ENCODE measurements at places on chromosomes 2 and 18.

- no peak for DNase-seq
These were observed 25.2 kb upstream of the HPCAL1 start for GRCh38 chr2:10277293-10278028.

DNA sequence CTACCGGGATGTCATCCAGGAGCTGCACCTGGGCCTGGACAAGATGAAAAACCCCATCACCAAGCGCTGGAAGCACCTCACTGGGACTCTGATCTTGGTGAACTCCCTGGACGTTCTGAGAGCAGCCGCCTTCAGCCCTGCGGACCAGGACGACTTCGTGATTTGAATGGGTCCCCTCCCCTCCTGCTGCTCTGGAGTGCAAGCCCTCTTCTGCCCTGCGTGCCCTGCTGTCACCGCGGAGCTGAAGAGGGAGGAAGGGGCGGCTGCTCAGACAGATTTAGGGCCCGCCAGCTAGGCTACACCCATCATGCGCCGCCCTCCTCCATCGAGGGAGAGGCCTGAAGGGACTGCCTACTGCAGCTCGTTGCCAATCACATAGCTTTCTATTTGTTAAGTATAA is 101.8 kb downstream of the SH3BP4 start:
- no peak for DNase-seq

DNA sequence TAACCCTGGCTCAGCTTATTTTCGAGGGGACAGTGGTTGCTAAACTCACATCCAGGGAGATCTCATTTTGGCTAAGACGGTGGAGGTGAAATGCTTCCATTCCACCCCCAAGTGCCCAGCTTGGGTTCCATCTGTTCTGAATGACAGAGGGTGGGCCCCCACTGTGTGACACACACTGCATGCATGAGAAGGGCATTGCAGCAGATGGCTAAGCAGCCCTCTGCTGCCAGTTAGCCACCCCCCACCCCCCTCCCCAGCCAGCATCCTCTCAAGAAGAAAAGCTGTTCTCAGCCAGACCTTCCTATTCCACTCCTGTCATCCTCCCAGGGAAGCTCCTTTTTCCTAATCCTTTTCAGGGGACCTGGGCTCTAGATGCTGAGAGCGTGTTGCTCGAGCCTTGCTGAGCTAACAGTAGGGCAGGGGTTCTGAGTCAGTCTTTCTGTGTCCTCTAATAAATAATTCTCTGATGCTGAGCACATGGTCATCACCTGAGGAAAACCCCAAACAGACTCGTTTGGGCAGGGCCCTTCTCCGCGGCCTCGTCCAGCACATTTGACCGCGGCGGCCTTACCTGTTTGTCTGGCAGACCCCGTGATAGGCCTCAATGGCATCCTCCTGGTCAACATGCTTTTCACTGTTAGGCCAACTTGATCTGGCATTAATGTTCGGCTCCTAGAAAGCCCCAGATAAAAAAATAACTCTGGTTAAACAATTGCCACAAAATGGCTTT is 49.5 kb upstream of the ACAA2 start:
- DNase-seq, result no peak

DNA sequence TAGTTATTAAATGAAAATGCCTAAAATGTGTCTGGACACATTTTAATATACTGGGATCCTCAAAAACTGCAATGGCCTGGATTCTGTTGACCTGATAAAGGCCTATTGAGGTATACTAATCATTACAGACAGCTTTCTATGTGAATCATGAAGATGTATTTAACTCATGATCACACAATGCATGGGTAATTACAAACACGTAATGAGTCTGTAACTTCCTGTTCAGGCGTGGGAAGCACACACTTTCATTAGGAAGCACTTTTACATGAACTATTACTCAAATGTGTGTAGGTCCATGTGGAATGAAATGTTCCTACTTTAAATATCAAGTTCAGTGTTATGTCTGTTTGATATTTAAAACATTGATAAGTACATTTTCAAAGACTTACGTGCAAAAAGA is 108.7 kb downstream of the NCKAP5 start:
- no peak for DNase-seq

GRCh38 chr18:44937960-44938719 is 257.5 kb downstream of the SETBP1 start:
- DNase-seq, result no peak

DNA sequence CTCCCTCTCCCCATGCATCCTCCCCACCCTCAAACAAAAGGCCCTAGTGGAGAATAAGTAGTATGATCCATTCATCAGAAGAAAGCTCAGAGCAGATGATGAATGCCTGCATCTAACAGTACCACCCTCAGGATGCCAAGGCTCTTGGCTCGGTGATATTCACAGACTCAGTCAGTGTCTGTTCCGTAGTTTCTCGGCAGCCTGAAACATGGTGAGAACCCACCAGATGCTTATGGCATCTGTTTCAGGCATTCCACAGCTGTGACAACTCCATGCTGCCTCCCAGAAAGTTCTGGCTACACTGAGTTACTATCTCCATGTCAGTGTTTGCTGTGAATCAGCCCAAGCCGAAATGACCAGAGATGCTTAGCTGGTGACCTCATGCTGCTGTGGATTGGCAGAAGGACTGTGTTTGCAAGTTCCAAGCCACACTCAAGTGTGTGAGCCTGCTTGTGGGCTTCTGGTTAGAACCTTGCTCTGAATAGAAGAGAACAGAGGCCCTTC is 83.9 kb downstream of the WDSUB1 start:
- DNase-seq, result no peak

GRCh38 chr2:146523196-146523595 is 1321.6 kb upstream of the ACVR2A start:
- DNase-seq, result no peak

- DNase-seq, result no peak
These were observed 806.5 kb downstream of the TDRD15 start for GRCh38 chr2:21930226-21930625.

GRCh38 chr2:46794693-46795317 is 120.8 kb downstream of the MCFD2 start:
- no peak for DNase-seq

DNA sequence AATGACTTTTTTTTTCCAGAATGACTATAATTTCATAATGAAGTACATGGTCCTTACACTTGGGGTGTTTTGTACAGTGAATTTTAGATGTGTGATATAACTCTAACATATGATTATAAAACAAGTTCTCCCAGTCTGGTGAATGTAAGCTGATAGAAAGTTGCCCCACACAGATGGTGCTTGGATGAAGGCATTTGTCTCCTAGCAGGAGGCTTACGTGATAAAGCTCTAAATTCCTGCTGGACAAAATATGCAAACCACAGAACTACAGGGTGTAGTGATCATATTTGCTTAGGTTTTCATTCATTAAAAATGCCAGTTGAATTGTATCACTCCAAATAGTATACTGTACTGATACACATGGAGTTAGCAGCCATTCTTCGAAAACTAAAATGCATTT is 85.5 kb downstream of the DSC3 start:
- DNase-seq, result no peak

- DNase-seq, result no peak
These were observed 6.8 kb upstream of the SNED1 start for GRCh38 chr2:240991378-240992263.

DNA sequence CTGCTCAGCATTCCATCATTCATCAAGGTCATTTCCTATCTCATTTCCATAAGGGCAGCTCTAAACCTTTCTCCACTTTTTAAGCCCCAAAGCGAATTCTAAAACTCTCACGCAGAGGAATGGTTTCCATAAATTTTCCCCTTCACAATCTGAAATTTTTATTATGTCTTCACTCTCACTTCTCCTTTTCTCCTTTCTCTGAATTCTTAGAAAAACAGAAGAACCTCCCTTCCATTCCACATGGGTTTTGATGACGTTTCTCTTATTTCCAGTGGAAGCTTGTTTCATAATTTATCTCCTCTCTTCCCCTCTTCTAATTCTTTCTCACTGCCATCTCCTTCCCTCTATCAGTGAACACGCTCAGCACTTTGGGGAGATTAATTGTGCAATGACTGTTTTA is 97.3 kb downstream of the SPATS2L start:
- no peak for DNase-seq

GRCh38 chr18:55302167-55302833 is 285.7 kb downstream of the TCF4 start:
- no peak for DNase-seq

DNA sequence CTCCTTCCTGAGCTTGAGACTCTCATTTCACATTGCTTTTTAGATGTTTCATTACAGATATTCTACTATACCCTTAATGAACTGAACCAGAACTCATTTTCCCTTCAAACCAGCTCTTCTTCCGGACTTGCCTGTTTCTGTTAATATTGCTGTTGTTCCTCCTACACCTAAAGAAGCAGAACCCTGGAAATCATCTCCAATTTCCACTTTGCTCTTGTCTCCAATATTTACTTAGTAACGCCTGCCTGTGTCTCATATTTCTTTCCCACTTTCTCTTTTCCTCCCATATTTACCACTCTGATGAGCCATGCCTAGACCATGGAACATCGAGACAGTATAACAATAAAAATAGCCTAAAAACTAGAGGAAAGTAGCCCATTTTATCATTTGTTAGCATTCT is 17.9 kb upstream of the GMCL1 start:
- no peak for DNase-seq

DNA sequence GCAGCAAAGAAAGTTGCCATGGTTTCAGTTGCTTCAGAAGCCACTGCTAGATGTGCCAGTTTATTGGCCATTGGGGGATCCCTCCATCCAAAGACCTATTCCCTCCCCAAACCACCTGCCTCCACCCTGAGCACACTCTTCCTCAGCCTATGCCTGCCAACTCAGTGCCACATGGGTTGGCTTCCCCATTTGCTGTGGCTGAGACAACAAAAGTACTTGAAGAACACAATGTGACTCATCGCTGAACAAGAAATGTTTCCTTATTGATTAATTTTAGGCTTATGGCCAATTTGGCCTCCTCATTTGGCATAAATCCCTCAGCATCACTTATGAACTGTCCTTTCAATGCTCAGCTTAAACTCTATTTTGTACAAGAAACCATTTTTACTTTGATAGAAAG is 215.9 kb downstream of the TMEM247 start:
- no peak for DNase-seq

DNA sequence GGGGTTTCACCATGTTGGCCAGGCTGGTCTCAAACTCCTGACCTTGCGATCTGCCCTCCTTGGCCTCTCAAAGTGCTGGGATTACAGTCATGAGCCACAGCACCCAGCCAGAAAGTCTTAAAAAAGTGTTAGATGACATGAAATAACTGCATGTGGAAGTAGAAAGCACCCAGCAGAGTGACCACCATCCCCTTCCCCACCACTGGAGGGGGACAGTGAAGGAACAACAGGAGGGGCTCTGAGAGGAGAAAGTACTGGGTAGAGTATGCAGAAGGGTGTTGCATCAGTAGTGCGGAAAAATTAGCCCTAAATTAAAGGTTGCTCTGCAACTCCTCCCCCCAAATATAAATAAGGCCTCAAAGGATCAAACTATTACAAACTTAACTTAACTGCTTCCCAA is 230.5 kb downstream of the ZNF521 start:
- no peak for DNase-seq

DNA sequence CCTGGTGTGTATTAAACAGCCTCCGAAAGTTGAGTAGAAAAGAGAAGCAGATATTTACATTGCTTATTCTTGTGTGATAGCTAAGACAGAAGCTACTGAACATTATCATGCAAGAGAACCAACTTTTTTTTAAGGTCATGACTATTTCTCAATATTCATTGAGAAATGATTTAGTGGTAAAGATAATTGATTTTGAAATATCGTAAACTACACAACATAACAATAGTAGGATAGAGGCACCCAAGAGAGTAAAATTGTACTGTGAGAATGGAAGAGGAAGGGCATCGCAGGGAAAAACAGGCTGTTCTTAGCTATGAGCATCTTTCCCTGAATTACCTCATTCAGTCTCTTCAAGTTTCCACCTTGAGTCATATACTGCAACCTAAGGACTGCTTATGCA is 25.2 kb downstream of the HRH4 start:
- DNase-seq, result no peak

- DNase-seq, result no peak
These were observed 191.6 kb upstream of the SLC14A2 start for GRCh38 chr18:45423659-45424058.

GRCh38 chr18:76741346-76741745 is 81.0 kb upstream of the ZNF236 start:
- DNase-seq, result no peak

GRCh38 chr2:176525086-176525485 is 255.8 kb downstream of the MTX2 start:
- DNase-seq, result no peak

- no peak for DNase-seq
These were observed 12.5 kb downstream of the ZNF407 start for GRCh38 chr18:74610051-74610615.

DNA sequence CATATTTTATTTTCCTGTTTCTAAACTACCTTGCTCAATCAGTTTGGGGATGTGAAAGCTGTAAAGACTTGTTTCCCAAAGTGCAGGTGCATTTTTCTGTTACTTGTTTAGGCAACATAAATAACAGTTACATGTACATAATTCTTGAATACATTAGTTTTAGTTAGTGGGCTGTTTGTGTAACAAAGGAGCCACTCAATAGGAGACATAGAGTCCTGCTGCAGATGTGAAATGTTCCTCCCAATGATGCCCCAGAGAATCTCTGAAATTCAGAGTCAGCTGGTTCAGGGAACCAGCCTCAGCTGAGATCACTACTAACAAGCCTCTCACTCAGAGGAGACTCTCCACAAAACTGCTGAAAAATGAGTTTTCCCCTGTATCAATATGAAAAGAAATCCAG is 91.5 kb upstream of the TWSG1 start:
- DNase-seq, result no peak

DNA sequence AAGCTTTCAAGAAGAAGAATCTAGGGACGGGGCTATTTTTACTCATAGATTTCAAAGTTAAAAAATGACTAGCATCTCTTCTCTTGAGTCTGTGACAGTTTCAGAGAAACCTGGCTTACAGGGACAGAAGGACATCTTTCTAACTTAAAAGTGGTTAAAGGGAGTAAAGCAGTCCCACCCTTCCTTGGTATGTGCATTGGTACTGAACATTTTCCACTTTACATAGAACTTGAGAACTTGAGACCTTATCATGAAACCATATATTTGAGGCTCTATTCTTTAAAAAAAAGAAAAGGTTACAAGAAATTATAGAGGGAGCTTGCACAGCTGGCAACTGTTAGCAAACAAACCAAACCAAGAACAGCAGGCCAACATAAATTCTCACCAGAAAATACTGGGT is 73.4 kb upstream of the GAREM1 start:
- no peak for DNase-seq

DNA sequence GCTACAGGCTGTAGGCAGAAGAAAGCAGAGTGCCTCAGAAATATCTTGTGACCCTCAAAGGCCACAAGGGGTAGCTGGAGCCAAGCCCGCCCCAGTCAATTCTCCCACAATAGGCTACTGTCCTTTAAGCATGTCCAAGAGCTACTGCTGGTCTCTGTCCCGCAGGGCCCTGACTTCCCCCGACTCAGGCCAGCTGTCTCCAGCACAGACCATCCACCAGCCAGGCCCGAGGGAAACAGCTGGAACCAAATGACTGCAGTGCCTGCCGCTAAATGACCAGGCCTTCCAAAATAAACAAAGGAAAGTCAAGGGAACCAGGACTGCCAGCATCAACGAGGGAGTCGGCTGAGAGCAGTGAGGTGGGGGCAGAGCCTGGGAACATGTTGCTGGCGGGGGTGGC is 36.7 kb downstream of the MCFD2 start:
- DNase-seq, result no peak

- DNase-seq, result no peak
These were observed 19.3 kb downstream of the INPP5D start for GRCh38 chr2:233079473-233079877.

GRCh38 chr2:134260713-134261112 is 6.8 kb downstream of the MGAT5 start:
- DNase-seq, result no peak

- DNase-seq, result no peak
These were observed 54.5 kb upstream of the SPP2 start for GRCh38 chr2:233996000-233996399.

Data from activated naive CD8-positive, alpha-beta T cell treated with anti-CD3 and anti-CD28 coated beads, Interleukin-2, amount 50 U/mL, for 16 hours (primary cell).